ENCODE measurements at places on chromosomes 3 and 15. TPM values are rescaled to one million over a fixed set of nuclear protein-coding genes. Genes with fewer than 3 reads are reported as not detected.

DNA sequence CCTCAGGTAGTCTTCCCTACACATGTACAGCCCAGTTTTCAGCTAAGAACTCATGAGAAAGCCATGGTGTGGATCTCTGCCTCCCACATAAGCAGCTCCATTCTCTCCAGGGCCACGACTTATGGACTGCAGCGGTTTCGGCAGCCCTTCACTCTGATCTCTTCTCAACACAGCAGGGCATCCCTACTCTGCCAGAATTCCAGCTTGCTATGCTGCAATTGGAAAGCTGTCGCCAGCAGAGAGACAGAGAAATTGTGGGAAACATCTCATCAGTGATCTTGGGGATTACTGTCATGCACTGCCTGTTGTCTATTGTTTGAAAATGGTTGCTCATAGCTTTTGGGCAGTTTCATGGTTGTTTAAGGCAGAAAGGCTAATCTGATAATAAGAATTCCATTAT lies 11.9 kb upstream of the BLM start:
- DNase-seq, result no peak

DNA sequence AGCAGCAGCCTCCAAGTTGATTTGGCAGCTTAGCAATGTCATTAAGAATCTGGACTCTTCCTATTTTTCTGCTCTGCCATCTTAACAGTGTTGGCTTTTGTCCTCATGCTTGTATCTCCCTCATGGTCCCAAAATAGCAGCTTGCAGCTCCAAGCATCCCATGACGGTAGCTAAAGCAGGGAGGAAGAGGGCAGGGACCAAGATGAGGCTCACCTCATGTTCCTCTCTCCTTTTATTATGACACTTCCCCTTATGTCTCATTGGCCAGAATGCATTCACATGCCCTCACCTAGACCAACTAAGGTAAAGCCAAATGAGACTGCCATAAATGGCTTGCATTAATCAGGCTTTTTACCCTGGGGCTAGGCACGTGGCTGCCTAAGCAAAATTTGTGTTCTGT lies 382.4 kb downstream of the SHQ1 start:
- no peak for DNase-seq

- DNase-seq, result no peak
Measured at GRCh38 chr3:185280572-185281365, 26.9 kb upstream of the EHHADH start.

CYP11A1 gene
- not detected for total RNA-seq
